Thoracic aorta (tissue), 2 donors: ENCODE measurements at places on chromosomes 5 and 9.

DNA sequence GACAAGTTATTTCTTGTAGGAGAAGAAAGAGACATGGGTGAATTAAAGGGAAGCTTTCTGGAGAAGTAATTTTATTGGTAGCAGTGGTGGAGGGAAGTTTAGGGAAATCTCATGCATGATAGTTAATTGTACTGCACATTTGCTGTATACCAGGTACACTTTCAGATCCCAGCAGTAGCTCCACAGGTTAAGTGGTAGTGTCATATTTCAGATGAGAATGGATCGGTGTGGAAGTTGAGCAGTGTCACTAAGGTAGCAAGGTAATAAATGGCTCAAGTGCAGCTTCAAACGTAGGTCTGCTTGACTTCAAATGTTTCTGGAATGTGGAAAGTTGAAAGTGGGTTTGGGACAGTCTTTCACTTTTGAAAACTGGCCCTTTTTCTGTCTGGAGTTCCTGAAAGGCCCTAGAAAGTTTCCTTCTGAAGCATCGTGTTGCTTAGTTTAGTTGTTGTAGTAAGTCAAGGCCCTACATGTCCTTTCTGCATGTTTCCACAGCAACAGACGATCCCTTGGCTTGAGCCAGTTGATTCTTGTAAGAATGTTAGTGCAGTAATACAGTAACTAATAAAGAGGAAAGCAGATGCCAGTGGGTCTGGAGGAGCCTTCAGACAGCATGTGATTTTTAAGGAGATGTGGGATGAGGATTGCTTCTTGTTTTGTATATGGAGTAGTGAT, 3.7 kb downstream of the CLTA start:
- DNase-seq = no peak

- DNase-seq = no peak
These were observed 19.8 kb upstream of the NRARP start for GRCh38 chr9:137321726-137322361.

DNA sequence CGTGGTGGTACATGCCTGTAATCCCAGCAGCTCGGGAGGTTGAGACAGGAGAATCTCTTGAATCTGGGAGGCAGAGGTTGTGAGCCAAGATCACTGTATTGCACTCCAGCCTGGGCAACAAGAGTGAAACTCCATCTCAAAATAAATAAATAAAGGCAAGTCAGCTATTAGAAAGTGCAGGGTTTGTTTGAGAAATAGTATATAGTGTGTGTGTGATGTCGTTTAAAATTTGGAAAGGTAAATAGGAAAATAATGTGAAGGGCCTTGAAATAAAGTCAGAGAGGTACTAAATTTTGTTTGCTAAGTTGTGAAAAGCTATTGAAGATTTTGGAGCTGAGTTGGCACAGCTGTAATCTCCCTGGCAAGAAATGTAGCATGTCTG, 17.8 kb downstream of the ZNF131 start:
- DNase-seq = no peak

DNA sequence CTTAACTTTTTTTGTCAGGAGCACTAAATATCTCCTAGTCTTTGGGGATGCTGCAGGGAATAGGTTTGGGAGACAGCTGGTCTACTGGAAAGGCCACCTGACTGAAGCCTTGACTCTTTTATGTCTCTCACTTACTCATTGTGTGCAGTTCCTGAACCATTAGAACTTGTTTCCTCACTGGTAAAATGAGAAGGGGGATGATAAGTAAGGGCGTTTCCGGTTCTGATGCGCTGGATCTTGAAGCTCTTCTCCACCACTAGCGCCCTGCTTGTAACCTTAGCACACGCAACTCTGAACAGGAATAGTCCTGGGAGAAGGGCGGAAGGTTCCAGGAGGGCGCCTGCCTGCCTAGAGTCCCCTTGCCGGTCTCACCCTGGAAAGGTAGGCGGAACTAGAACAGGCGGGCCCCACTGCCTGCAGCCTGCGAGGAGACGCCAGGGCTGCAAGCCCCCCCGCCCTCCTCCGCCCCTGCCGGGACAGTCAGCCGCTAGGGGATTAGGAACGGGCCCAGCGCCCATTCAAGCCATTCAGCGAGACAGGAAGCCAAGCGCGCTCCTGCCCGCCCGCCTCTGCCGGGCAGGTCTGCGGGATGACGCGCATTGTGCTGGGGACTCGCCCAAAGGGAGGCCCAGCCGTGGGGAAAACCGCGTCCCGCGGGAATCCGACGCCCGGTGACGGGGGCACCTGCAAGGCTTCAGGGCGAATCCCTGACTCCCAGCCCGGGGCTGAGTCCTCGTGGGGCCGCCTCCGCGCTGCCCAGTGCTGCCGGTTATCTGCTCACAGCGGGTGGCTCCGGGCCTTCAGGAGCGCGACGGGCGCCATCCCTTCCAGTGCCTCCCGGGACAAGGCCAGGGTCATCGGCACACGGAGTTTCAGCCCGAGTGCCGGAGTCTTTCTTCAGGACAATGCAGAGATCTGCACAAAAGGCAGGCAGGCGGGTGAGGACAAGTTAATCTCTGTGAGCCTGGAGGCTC, 44.0 kb upstream of the XPA start:
- peak; percentile 4 for DNase-seq

DNA sequence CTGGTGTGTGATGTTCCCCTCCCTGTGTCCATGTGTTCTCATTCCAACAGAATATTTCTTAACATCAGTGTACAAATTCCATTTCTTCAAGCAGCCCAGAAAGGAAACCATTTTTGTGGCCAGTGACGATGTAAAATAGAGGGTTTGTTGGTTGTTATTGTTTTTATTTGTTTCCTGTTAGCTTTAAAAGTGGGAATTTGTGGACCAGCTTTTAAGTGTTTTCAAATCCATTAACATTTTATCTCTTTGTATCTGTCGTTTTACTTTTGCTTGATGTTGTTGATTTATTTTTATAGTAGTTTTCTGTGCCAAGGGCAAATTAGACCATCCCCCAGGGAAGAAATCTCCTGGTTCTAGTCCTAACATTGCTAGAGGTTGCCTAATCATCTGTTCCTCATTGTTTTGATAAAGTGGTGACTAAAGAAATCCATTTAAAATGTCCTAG, 100.0 kb downstream of the GDNF start:
- DNase-seq = no peak

- no peak for DNase-seq
These were observed 217.2 kb downstream of the GRIA1 start for GRCh38 chr5:153707626-153708025.

- no peak for DNase-seq
These were observed 1.1 kb downstream of the PRKACG start for GRCh38 chr9:69012696-69013381.

- no peak for DNase-seq
These were observed 141.4 kb downstream of the C5orf15 start for GRCh38 chr5:133827011-133827410.

DNA sequence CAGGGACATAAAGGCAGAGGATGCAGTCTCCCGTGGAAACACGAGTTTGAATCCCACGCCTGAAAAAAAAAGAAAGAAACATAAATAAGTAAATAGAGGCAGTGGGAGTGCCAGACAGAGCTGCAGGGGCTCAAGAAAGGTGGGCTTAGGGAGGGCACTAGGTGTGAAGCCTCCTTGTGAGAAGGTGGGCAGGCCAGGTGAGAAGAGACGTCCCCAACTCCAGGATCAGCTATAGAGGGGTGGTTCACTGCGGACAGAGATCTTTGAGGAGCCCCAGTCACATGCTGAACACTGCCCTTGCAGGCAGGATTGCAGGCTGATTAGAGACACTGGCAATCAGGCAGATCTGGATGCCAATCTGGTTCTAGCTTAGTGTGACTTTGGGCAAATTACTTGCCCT, 172.1 kb downstream of the RGS3 start:
- DNase-seq = no peak

GRCh38 chr5:134345996-134346395, 21.0 kb downstream of the CDKL3 start:
- no peak for DNase-seq

DNA sequence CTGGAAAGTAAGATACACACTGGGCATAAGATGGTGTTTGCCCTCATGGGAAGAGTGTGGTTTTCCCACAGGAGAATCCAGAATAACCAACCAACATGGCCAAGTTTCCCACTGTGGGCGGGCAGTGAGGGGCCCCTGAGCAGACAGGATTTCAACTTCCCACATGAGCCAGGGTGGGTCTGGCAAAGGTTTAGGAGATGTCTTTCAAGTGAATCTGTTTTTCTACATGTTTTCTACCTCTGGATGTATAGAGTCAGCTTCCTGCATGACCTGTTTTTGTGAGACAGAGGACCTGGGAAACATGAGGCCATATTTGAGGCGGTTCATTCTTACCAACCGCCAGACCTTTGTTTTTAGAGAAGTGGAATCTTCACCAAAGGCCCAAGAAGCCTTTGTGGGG, 100.5 kb downstream of the TLE4 start:
- DNase-seq = no peak

DNA sequence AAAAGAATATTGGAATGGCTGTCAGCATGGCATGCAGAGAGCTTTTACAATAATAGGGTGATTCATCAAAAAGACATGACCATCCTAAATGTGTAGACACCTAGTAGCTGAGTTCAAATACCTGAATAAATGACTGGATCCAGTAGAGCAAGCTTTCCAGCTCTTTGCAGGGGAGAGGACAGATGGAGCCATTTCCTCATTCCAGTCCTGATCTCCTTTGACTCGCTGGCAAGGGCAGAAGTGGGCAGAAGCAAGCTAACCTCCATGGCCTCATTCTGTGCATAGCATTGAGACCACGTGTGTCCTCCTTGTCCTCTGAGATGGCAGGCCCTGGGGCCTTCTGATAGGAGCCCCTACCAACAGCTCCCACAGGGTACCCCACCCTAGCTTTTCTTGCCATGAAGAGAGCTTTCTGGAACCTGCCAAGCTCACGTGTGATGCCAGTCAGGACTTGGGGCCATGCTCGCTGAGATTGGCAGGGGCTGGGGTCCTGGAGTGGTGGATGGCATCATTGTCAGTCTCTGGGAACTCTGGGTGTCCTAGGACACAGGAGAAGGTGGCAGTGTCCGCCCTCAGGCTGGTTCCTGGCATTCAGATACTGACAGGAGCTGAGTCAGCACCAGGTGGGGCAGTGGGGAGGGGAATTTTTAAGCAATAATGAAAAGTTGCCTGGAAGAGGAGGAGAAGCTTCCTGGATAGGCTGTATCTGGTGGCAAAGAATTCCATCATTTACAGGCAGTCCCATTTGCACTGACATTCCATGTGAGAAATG, 33.6 kb downstream of the WWC1 start:
- no peak for DNase-seq

GRCh38 chr9:38629511-38629910, 9.1 kb upstream of the ANKRD18A start:
- no peak for DNase-seq

- DNase-seq = no peak
These were observed 255.2 kb downstream of the AOPEP start for GRCh38 chr9:94981723-94982090.

DNA sequence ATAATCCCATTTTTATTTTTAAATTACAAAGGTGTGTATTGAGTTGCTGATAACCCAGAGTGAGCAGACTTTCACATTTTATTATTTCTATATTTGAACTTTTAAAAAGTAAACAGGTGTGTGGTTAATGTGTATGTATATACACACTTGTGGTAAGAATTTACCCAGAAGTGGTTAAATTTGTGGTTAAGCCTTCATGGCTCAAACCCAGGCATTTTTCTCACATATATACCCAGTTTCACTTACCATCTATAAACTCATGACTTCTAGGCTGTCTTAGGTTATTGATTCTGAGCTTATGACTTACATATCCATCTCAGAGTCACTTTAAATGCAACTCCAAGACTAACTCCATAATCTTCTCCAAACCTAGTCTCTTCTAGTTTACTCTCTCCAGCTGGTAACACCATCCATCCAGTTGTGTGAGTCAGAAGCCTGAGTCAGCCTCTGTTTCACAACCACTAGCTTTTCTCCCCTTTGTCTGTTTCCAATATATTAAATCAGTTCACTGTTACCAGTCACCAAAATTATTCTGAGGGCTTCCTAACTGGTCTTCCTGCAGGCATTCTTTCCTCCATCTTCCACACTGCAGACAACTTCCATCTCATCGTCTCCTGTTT, 20.2 kb downstream of the ZBED3 start:
- DNase-seq = no peak

GRCh38 chr5:150078802-150079689, 7.3 kb downstream of the CSF1R start:
- DNase-seq = no peak

- DNase-seq = no peak
These were observed 667.4 kb upstream of the SEMA6A start for GRCh38 chr5:117242028-117242427.

DNA sequence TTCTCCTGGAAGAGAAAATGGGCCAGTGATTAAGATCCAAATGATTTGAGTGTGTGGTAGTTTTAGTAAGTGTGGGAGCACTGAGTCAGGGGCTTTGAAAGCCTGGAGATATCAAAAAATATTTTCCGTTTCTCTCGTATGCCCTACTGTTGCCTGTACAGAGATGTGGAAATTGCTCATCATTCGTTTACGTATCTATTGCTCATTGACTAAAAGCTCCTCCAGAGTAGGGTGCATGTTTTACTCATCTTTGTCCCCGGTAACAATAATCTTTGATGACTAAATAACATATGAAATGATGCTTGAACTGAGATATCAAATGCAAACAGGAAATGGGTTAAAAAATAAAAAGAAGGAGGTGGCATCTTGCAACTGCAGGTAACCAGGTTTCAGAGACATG, 114.2 kb upstream of the FST start:
- no peak for DNase-seq

GRCh38 chr5:178462816-178463215, 127.4 kb downstream of the COL23A1 start:
- no peak for DNase-seq

DNA sequence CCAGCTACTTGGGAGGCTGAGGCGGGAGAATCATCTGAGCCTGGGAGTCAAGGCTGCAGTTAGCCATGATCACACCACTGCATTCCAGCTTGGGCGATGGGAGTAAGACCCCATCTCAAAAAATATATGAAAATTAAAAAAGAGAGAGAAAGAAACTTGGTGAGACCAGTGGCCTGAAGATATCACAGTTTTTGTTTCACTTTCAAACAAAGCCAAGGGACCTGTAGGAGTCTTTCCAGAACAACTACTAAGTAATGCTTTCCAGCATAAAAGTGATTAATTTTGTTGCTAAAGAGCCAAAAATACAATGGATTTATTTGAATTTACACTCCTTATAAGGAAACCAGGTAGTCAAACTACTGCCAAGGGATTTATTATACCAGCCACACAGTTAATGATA, 23.5 kb downstream of the GKAP1 start:
- no peak for DNase-seq

DNA sequence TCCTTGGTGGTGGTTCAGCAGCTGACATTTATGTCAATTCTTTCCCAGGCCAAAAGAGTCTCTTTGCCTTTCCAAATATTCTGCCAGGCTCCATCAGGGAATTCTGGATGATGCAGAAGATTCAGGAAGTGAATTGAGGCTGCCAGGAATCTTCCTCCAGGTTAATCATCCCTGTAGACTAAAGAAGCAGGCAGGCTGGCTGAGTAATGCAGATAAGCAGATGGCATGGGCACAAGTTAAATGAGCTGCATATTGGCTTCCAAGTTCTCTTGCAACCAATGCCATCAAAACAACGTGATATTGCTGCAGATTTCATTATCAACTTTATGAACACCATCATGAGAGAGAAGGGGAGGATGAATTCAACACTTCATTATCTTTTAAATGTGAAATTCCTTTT, 324.5 kb downstream of the KCNN2 start:
- DNase-seq = no peak

GRCh38 chr5:108141676-108142075, 240.2 kb downstream of the FBXL17 start:
- DNase-seq = no peak

GRCh38 chr9:129131300-129132145, 20.3 kb downstream of the PTPA start:
- DNase-seq = no peak

GRCh38 chr5:96292582-96293247, 140.3 kb downstream of the PCSK1 start:
- no peak for DNase-seq
